Activated CD8-positive, alpha-beta T cell treated with anti-CD3 and anti-CD28 coated beads, Interleukin-2, amount 10 ng/mL, durations not matched to agents 7 days and 5 days (primary cell): ENCODE measurements at places on chromosomes 7 and 10. TPM values are rescaled to one million over a fixed set of nuclear protein-coding genes. Genes with fewer than 3 reads are reported as not detected.

DNA sequence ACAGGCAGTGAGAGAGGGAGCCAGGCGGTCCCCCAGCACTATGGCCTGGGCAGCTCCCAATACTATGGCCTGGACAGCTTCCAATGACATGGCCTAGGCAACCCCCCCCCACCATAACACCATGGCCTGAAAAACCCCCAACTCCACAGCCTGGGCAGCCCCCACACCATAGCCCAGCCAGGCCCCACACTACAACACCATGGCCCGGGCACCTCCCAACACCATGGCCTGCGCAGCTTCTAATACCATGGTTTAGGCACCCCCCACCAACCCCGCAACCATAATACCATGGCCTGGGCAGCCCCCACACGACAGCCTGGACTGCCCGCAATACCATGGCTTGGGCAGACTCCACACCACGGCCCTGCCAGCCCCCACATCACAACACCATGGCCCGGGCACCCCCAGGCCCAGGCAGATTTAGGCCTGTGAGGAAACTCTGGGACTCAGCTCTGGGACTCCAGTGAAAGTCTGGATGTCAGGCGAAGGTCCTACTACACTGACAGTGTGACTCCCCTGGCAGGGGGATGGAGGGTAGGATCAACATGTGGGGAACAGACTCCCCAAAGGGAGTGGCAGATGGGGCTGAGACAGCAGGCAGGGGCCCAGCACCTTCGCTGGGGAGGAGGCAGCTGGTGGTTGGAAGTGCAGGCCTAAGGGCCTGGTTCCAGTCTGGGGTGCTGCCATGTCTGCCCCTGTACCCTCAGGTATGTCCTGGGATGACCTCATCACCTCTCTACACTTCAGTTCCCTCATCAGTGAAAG is 8.7 kb downstream of the CPXM2 start:
- no peak overlapping the region for H3K27ac ChIP-seq
- no peak for DNase-seq
- no peaks in the 10 kb centered on the region for H3K36me3 ChIP-seq
- peaks cover 3% of the 10 kb centered on the region for H3K27me3 ChIP-seq
- H3K4me3 ChIP-seq = no peak overlapping the region

GRCh38 chr7:133845005-133845404 is 282.1 kb upstream of the LRGUK start:
- H3K27ac ChIP-seq = no peak overlapping the region
- no peak overlapping the region for H3K4me3 ChIP-seq
- H3K4me1 ChIP-seq = no peaks in the 10 kb centered on the region
- DNase-seq = no peak

DNA sequence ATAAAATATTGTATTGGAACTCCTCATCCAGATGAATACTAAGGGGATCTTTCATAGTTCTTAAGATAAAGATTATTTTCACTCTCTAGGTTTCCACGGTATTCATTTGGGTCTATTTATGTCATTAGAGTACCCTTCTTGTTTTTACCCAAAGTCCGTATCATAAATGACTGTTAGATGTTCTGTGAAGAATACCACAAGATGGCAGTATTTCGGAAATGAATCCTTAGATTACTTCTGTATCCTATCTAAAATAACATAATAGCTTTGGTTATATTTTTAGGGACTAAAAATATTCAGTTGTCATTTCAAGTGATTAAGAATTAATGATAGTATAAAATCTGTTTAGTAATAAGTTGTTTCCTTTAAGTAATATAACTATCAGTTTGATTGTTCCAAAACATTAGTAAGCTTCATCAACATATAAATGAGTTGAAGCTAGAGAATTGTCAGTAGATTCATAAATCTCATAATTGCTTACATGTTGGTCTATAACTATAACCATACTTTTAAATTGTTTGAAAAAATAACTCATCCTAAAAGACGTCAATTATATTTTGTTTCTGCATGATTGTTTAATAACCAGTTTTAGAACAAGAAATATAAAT is 337.5 kb upstream of the KCND2 start:
- no peaks in the 10 kb centered on the region for H3K4me1 ChIP-seq
- H3K4me3 ChIP-seq = no peak overlapping the region
- H3K27me3 ChIP-seq = no peaks in the 10 kb centered on the region
- H3K27ac ChIP-seq = no peak overlapping the region

DNA sequence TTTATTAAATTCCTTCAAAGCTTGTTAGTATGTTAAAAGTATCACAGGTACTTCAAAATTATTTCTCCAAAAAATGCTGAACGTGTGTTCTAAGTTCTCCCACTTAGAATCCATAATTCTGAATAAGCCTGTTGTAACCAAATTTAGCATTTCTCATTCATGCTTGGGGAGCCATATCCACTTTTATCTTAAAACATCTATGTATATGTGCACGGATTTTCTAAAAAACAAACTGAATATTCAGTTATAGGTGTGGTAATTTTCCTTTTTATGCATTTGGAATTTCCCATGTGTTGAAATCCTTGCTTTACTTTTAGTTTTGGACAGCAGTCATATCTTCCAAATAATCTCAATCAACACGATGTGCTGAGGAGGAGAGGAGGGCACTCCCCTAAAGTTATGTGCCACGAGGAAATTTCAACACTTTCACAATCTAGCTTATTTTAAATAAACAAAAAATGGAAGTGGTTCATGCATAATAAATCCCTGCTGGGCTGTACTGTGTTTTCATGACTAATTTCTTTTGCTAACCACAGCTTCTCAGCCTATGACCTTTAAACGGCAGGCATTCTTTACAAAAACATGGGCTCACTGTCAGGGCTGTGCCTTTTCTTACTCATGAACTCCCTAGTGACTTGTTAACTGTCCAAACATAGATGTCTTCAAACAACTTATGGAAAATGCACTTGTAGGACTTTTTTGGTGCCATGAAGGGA is 380.3 kb upstream of the SEMA3C start:
- no peaks in the 10 kb centered on the region for H3K36me3 ChIP-seq
- H3K4me3 ChIP-seq = no peak overlapping the region
- no peaks in the 10 kb centered on the region for H3K27me3 ChIP-seq

Gene FOXI2
- total RNA-seq = not detected

Gene HMX2
- total RNA-seq = not detected

- no peaks in the 10 kb centered on the region for H3K27me3 ChIP-seq
- no peaks in the 10 kb centered on the region for H3K36me3 ChIP-seq
- H3K27ac ChIP-seq = no peak overlapping the region
- H3K4me3 ChIP-seq = no peak overlapping the region
- H3K4me1 ChIP-seq = no peaks in the 10 kb centered on the region
Measured at GRCh38 chr10:60367024-60367423, 22.7 kb downstream of the ANK3 start.

- DNase-seq = no peak
- H3K36me3 ChIP-seq = no peaks in the 10 kb centered on the region
- peaks cover 2% of the 10 kb centered on the region for H3K27me3 ChIP-seq
- H3K4me1 ChIP-seq = no peaks in the 10 kb centered on the region
- no peak overlapping the region for H3K4me3 ChIP-seq
- no peak overlapping the region for H3K27ac ChIP-seq
Measured at GRCh38 chr10:30829901-30830300, 200.3 kb upstream of the LYZL2 start.

Gene PSMC2
- 132 TPM for total RNA-seq

DNA sequence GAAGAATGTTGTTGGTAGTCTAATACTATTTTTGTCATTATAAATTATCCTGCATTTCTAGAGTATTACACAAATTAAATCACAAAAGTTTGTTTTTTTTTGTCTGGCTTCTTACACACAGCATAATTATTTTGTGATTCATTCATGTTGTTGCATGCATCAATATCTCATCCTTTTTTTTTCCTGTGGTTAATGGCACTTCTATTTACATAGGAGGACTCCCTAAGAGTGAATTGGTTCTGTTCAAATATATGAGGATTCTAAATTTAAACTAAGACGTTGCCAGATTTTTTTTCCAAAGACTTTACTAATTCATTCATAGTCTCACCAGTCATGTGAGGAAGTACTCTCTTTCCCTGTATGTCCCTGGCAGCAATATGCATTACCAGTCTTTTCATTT is 303.3 kb downstream of the GPR37 start:
- H3K4me3 ChIP-seq = no peak overlapping the region
- H3K36me3 ChIP-seq = no peaks in the 10 kb centered on the region
- no peaks in the 10 kb centered on the region for H3K27me3 ChIP-seq
- no peaks in the 10 kb centered on the region for H3K4me1 ChIP-seq
- no peak for DNase-seq

DNA sequence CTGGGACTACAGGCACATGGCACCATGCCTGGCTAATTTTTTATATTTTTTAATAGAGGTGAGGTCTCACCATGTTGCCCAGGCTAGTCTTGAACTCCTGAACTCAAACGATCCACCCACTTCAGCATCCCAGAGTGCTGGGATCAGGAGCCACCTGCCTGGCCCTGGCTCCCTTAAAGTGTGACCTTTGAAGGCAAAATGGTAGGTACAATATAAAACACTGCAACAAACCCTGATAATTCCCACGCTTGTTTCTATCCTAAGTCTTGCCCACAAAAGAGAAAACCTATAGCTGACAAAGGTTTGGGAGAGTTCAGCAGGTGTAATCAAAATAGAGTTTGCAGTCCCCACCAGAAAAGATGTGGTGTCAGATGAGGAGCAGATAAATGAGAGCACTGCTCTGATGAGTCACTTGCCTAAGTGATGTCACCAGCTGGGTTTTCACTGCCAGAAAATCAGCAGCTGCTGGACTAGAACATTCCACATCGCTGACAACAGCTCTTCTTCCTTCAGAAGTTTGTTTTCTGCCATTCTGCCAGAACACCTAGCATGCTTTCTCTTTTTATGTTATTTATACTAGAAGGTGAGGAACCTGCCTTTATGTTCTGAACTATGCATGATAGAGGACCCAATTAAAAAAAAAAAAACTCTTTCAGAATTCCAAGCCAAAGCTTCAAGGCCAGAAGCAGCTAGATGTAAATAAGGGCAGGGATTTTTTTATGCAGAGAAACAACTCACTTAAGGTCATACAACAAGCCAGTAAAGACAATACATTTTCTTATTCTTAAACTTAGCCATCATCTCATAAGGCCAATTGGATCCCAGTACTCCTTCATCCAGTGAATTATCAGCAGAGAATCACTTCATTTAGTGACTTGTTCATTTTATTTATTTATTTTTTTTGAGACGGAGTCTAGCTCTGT is 18.0 kb downstream of the PURB start:
- H3K4me1 ChIP-seq = peaks cover 7% of the 10 kb centered on the region
- no peak overlapping the region for H3K27ac ChIP-seq
- H3K27me3 ChIP-seq = peaks cover 4% of the 10 kb centered on the region
- no peak for DNase-seq
- no peak overlapping the region for H3K4me3 ChIP-seq

Gene GIMAP7
- total RNA-seq = 134 TPM

Gene ASAH2
- total RNA-seq = 1.8 TPM

DNA sequence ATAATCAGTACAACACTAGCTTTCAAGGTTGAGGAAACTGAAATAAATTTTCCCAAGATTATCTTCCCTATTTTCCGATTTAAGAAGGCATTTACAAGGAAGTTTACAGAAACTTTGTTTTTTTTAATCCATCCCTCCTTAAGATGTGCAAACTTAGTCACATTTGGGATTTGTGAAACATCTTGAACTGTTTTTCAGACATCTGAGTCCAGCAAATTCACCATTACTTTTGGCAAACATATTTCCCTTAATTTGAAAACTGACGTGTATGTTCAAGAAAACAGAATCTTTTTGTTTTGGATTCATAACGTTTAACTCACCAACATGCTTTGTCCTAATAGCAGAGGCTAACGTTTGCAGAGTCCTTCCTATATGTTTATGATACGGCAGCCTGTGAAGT is 19.5 kb downstream of the GLI3 start:
- no peak overlapping the region for H3K4me3 ChIP-seq
- H3K36me3 ChIP-seq = no peaks in the 10 kb centered on the region
- DNase-seq = no peak

- no peak overlapping the region for H3K27ac ChIP-seq
- H3K27me3 ChIP-seq = peaks cover 36% of the 10 kb centered on the region
- no peak overlapping the region for H3K4me3 ChIP-seq
- H3K36me3 ChIP-seq = no peaks in the 10 kb centered on the region
- DNase-seq = no peak
Measured at GRCh38 chr10:97505152-97505551, 6.4 kb downstream of the UBTD1 start.

GRCh38 chr10:317271-317769 is 182.1 kb downstream of the ZMYND11 start:
- H3K36me3 ChIP-seq = no peaks in the 10 kb centered on the region
- H3K4me1 ChIP-seq = peaks cover 18% of the 10 kb centered on the region
- no peak for DNase-seq
- no peaks in the 10 kb centered on the region for H3K27me3 ChIP-seq
- H3K27ac ChIP-seq = peak overlapping the region; percentile 41
- no peak overlapping the region for H3K4me3 ChIP-seq

Gene SLC25A40
- 49.1 TPM for total RNA-seq

- H3K36me3 ChIP-seq = no peaks in the 10 kb centered on the region
- no peaks in the 10 kb centered on the region for H3K4me1 ChIP-seq
- H3K27me3 ChIP-seq = no peaks in the 10 kb centered on the region
- DNase-seq = no peak
- H3K27ac ChIP-seq = no peak overlapping the region
- H3K4me3 ChIP-seq = no peak overlapping the region
Measured at GRCh38 chr7:117809958-117810357, 63.3 kb downstream of the CTTNBP2 start.

- H3K4me3 ChIP-seq = peak overlapping the region; percentile 76
- H3K36me3 ChIP-seq = peaks cover 16% of the 10 kb centered on the region
- peaks cover 25% of the 10 kb centered on the region for H3K27me3 ChIP-seq
- peak overlapping the region; percentile 88 for H3K27ac ChIP-seq
- H3K4me1 ChIP-seq = peaks cover 14% of the 10 kb centered on the region
Measured at GRCh38 chr10:3173171-3173878, 743 bp upstream of the PITRM1 start.

GRCh38 chr10:11646450-11646849 is 35.0 kb upstream of the USP6NL start:
- H3K36me3 ChIP-seq = no peaks in the 10 kb centered on the region
- DNase-seq = no peak
- no peak overlapping the region for H3K27ac ChIP-seq
- H3K4me3 ChIP-seq = no peak overlapping the region
- no peaks in the 10 kb centered on the region for H3K4me1 ChIP-seq

Gene CC2D2B
- 0.34 TPM for total RNA-seq
